ENCODE measurements at places on chromosomes 1 and 21. TPM values are rescaled to one million over a fixed set of nuclear protein-coding genes. Genes with fewer than 3 reads are reported as not detected.

Gene CENPF
- 14.1 TPM for total RNA-seq

Gene PIGM
- total RNA-seq = 3.8 TPM

Gene KRTAP19-7
- not detected for total RNA-seq

Gene FAM167B
- not detected for total RNA-seq

Gene LCE3E
- total RNA-seq = 2.2 TPM

Gene ATXN7L2
- total RNA-seq = 4.2 TPM

DNA sequence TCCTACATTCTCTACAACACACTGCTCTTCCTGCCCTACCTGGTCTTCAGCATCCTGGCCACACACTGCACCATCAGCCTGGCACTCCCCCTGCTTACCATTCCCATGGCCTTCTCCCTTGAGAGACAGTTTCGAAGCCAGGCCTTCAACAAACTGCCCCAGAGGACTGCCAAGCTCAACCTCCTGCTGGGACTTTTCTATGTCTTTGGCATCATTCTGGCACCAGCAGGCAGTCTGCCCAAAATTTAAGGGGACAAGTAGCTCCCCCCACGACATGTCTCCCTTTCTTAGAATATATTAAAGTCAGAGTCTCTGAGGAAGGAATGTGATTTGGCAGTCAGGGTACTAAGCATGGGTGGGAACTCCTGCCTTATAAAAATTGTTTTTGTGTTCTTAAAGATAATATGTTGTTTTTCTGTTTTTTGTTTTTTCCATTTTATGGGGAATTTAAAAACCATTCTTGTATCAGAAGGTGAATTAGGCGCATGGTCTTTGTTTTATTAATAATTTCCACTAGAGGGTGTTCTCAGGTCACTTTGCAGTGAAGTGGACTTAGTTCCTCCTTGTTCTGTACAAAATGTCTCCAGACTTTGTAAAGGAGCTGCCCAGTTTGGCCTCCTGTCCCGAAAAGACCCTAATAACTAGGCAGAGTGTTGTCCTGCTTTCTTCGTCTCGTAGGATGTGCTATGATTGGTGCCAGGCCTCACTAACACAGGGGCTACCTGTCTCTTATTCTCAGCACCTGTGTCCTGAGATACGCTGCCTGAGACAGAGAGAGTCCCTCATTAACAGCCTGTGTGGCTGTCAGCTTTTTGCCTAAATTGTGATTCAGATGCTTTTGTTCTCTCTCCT lies 13.1 kb downstream of the UBIAD1 start:
- no peak for DNase-seq

- no peak for DNase-seq
Measured at GRCh38 chr21:14739590-14739989, 193.5 kb upstream of the SAMSN1 start.

GRCh38 chr1:212696721-212697331 lies 2.8 kb downstream of the BATF3 start:
- no peak for DNase-seq

DNA sequence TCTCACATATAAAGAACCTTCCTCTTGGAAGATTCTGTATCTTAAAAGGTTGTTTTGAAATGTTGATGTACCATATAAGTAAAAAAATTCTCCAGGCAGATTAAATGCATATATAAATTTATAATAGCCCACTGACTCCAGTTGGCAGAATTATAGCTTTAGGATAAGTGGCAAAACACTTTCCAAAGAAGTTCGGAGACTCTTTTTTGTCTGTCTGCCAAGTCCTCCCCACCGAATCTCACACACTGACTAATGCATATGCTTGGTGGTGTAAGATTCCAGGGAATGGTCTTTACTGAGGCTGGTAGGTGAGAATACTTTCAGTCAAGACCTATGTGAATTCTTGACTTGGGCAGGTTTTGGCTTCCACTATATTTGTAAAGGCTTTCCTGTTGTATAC lies 724.3 kb upstream of the CXADR start:
- DNase-seq = no peak

GRCh38 chr1:153490272-153491051 lies 30.0 kb upstream of the S100A7 start:
- peak; percentile 14 for DNase-seq

DNA sequence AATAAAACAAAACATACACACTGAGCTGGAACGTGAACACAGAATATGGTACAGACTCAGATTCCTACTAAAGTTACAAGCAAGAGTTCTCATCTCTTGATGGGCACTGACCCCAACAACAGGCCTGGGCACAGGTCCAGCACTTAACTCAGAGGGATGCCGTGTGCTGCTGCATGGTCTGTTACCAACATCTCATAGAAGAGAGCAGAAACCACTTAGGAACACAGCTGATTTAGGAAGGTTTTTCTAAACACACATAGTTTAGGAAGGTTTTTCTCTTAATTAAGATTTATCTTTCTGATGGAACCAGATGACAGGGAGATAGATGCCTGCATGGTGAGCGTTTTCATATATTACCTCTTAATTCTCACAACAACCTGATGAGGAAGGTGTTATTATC lies 1.5 kb downstream of the GCLM start:
- DNase-seq = no peak

DNA sequence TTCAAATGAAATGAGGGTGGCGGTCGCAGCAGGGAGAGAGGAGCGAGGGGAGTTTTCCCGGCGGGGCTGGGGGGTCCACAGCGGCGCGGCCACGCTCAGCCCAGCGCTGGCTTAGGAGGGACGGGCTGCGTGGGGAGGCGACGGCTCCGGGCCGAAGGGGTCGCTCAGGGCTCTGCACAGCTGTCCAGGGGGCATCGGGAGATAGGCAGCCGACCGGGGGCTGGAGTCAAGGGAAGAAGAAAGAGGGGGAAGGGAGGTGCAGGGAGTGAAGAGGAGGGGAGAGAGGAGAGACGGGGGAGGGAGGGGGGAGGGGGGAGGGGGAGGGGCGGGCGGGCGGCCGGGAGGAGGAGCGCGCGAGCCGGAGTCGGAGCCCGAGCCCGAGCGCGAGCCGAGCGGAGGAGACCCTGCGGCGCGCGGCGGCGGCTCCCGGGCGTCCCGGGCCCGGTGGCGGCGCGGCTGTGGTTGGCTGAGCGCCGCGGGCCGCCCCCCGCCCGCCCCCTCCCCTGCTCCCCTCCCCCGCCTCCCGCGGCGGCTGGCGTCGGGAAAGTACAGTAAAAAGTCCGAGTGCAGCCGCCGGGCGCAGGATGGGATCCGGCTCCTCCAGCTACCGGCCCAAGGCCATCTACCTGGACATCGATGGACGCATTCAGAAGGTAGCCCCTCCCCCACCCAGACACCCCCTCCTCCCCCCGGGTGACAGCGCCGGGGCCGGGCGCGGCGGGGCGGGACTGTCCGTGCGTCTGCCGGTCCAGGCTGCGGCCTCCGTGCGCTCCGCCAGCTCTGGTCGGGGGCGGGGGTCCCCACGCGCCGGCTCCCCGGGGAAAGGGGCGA lies at the start of gene PDE9A:
Gene PDE9A, plus strand, starts transcription at position 391 of the 831 bp plus-strand sequence. Its CDS starts 194 bp downstream, at position 585.
- no peak for DNase-seq

GRCh38 chr1:158391099-158391498 lies 8.2 kb downstream of the OR10T2 start:
- DNase-seq = no peak

DNA sequence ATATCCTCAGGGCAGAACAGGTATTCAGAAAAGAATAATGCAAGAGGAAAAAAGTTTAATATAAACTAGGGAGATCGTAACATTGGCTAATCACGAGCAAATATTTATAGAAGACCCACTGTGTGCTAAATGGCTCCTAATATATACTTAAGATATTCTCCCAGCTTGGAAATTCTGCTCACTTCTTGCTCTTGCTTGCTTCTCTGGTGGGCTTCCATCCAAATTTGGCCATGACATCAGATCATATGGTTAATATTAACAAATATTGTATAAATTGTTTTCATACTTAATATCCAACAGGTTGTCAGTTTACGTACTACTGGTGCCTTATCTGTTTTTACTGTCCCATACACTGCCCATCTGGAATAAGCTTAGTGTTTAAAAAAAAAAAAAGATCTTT lies 1.1 kb downstream of the COX20 start:
- DNase-seq = no peak

DNA sequence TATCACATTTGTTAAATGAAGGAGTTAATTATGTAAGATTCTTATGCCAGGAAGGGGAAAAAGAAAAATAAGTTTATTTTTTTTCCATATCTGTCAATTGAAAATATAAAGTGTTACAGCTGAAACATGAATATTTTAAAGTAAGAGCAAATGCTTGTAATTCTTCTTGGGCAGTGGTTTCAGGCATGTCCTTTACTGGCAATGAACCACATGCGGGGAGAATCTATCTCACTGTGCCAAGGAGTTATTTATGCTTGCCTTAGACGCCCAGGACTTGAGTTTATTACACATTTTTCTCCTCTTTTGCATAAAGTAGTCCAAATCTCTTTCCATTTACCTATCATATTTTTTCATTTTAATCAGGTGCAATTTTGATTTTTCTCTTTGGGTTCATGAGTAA lies 207.8 kb upstream of the NRIP1 start:
- no peak for DNase-seq

DNA sequence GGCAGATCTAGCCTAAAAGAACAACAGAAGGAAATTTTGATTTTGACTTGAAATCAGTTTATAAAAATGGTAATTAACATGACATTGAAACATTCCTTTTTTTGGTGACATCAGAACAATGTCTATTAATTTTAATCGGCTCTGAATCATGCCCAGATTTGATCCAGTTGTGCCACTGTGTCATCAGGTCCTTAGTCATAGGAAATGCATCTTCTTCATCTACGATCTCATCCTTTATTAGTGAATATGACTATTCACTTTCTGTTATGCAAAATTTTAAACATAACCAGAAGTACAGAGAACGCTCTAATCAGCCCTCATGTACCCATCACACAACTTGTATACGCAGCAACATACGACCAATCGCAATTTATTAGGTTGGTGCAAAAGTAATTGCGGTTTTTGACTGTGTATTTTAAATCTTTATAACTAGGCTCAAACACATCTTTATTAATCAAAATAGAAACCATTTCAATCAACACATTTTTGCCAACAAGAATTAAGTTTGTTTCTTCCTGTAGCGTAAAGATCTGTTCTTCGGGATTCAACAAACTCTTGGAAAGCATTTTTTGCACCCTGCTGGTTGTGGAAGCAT lies 40.3 kb upstream of the TLR5 start:
- DNase-seq = no peak
